Skeletal muscle cell (primary cell): ENCODE measurements at places on chromosomes 4 and X.

DNA sequence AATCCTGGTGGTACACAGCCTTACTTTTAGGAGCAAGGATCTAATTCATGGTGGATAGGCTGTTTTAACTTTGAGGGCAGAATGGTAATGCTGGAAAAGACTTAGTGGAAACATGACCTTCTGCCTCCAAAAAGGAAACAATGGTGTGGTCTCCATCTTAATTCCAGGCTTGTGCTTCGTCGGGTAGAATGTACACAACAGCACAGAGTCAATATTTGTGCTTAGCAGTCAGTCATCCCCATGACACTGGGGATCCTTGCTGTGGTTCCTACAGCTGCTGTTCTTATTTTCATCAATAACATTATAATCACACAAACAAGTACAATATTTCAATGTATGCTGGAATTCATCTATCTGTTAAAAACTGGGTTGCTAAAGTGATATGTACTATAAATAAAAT lies 104.4 kb downstream of the HHIP start:
- no peak for DNase-seq

DNA sequence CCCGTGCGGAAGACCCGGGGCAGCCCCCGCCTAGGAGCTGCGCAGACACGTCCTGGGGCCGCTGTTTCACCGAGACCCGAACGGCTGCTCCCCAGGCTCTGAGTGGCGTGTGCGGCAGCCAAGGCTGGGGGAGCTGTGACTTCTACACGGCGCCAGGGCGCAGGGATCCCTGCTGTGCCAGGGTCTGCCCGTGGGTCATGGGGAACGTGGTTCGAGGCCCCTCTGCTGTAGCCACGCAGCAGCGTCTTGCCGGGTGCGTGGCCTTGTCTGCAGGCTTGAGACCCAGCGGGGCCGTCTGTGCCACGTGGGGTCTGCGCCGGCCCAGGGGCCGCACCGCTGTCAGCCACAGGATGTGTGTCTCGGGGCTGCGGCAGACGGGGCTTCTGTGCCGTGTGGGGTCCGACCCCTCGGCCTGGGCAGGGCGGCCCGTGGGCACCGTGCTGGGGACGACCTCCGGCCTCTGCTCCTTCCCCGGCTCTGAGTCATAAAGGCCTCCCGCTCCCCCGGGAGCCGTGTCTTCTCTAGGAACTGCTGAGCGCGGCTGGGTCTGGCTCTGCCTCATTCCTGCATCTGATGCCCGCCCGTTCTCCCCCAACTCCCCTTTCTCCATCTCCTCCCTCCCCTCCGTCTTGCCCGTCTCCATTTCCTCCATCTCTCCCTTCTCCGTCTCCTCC lies 12.7 kb upstream of the GTPBP6 start:
- peak; percentile 11 for DNase-seq

GRCh38 chrX:67607466-67607865 lies 63.6 kb downstream of the AR start:
- DNase-seq, result no peak

DNA sequence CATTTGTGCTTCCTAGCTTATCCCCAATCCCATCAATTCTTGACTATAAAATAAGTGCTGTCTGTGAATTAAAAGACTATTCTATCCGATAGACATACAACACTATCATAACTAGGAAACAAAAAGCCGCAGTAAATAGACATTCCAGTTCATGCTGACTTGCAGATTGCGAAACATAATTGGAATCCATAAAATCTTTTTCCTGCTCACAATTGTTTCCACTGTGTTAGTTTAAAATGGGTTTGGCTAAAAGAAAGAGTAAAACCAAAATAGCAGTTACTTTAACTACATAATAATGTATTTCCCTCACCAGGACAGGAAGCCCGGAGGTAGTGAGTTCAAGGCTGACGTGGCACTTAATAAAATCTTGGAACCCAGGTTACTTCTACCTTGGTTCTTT lies 17.2 kb downstream of the SMIM31 start:
- DNase-seq, result no peak

DNA sequence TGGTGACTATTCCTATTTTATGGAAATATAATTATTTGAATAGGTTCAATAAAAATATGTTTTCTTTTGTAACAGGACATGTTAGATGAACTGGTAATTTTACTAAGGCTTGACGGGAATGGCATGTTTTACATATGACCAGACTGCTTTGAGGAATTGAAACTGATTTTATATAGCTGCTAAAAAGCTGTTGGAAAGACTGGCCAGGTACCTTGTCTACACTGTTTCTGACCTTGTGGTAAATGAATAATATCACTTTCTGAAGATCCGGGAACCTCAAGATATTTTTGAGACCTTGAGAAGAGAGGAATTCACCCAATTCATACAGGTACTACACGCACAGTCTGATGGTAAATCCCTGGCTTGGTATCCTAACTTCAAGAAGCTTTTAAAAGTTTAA lies 42.1 kb upstream of the USP46 start:
- DNase-seq, result no peak
